ENCODE measurements at places on chromosomes 16 and 17.
A peak's percentile ranks its signal among the peaks of the same experiment; 100 is the strongest.

DNA sequence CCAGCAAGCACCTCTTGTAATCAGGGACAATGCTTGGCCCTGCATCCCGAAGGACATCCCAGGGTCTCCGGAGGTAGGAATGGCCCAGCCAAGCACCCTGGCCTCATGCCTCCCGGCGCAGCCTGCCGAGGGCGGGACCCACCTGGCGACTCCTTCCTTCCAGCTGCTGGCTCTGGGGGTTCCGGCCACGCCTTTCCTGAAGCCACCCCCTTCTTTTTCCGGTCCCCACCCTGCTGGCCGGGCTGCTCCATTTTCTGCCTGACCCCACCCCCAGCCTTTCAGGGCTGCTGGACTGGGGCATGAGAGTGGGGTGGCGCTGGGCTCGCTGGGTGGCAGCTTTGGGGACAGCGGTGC is 22.5 kb upstream of the CIBAR2 start:
- DNase-seq, result no peak

GRCh38 chr17:15650741-15651582 is 31.5 kb upstream of the FBXW10B start:
- DNase-seq, result no peak

DNA sequence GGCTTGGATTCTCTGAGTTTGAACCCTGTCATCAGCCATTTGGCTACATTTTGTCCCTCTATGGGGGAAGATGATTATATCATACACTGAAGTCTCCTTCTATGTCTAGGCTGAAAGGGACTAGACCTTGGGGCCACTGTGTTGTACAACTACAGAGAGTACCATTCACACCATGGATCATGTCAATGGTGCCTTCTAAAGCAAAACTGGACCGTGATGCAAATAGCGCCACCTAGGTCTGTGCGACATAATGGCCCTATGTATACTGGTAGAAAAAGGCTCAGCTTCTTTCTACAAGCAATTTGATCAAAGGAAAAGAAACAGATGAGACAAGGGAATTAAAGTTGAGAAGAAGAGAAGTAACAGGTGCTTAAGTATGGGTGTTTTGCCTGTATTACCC is 100.7 kb downstream of the LYRM1 start:
- DNase-seq, result peak; percentile 42

- DNase-seq, result no peak
These were observed 73.6 kb upstream of the HAS3 start for GRCh38 chr16:69031877-69032301.

DNA sequence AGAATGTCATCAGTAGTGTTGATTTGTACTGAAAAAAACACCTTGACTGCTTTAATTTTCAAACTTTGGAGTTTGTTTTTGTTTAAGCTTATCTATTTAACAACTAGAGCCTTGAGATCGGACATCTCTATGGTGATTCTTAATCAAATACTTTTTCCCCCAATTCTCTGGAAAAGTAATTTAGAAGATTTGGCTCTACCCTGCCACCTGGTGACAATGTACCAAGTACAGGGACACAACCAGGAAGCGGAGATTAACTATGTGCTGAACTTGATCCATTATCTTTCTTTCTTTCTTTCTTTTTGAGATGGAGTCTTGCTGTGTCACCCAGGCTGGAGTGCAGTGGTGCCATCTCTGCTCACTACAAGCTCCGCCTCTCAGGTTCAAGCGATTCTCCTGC is 30.8 kb downstream of the USP43 start:
- no peak for DNase-seq

DNA sequence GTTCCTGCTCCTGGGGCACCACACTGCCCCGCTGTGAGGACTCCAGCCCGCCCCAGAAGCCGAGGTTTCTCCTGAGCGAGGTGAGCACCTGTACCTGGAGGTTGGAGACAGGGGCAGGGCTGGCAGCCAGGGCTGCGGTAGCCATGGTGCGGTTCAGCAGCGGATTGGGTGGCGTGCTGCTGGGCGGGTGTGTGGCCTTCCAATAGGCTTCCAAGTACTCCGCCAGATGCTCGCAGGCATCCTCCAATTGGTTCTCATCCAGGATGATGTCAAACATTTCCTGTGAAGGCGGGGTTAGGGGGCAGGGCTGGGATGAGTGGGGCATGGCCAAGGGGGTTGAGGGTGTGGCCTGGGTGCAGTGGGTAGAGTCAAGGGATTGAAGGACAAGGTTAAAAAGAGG is 11.3 kb upstream of the ARL5C start:
- no peak for DNase-seq

GRCh38 chr16:398561-399339 is 1.8 kb downstream of the NME4 start:
- no peak for DNase-seq

GRCh38 chr17:66468241-66469087 is 166.1 kb downstream of the PRKCA start:
- peak; percentile 10 for DNase-seq

DNA sequence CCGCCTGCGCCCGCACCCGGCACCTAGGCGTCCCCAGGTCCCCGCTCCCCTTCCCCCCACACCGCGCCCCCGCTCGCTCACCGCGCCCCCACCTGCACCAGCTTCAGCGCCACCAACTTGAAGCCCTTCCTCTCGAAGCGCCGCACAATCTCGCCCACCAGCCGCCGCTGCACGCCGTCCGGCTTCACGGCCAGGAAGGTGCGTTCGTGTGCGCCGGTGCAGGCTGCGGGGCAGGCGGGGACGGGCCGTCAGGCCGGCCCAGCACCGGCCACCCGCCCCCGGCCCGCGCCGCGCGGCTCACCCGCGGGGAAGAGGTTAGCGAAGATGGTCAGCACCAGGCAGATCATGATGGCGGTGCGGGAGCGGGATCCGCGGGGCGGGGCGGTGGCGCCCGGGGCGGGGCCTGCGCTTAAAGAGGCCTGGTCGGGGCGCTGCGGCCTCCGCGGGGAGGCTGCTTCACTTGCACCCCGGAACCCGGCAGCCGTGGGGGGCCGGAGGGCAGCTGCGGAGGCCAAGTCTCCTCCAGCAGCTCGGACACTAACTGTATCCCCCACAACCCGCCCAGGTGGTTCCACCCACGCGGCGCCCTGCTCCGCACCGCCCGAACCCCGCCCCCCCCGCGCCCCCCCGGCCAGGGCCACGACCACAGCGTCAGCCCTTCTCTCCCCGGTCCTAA is at the start of gene NME3:
TSS of gene NME3 (minus strand) at position 356 of the 676 bp plus-strand sequence. CDS start at position 347, 9 bp downstream.
- DNase-seq, result peak; percentile 84

DNA sequence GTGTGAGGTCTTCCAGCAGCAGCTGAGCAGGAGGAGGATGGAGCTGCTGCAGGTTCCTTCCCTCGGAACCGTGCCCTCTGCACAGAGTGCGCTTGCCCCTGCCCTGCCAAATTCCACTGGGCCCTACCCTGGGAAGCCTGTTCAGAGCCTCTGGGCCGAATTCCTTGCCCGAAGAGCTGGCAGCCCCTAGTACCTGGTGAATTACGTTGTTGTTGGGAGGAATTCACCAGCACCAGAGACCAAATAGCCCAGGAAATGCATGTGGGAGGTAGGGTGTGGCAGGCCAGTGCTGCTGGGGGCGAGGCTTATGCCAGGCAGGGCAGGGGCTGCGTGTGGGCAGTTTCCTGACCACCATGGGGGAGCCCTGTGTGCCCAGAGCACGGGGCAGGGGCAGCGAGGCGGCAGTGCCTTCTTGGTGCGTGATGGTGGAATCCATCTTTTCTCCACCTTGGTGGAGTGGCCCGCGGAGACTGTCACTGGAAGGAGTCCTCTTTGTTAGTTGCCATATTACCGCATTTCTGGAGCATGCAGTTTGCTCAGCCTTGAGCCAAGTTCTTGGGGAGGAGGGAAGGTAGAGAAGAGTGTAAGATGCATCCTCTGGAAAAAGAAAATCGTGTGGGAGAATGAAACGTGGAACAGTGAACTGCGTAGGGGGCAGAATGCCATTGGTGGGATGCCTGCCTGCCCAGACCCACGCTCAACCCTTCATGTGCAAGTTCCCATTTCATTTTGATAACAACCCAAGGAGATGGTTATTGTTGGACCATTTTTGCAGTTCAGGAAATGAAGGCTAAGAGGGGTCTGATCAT is 2.3 kb downstream of the MRC2 start:
- no peak for DNase-seq

- no peak for DNase-seq
These were observed 45.8 kb upstream of the CBLN1 start for GRCh38 chr16:49327466-49327865.

DNA sequence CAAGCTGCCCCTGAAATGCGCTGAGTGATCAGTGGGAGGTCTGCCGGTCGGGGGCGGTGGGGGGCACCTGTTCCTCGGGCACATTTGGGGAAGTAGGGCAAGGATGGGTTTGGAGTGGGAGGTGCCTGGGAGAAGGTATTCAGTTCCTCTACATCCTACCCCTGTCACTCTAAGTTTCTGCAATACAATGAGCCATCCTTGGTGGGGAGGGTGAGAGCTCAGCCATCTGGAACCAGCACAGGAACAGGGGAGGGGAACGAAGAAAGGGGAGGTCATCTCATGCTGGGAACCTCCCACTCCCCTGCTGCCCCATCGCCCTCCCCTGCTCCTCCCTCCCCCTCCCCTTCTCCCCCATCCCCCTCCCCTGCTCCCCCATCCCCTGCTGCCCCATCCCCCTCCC is 4.2 kb downstream of the DPH1 start:
- DNase-seq, result no peak

- no peak for DNase-seq
These were observed 56.7 kb upstream of the NKD1 start for GRCh38 chr16:50491516-50491915.

DNA sequence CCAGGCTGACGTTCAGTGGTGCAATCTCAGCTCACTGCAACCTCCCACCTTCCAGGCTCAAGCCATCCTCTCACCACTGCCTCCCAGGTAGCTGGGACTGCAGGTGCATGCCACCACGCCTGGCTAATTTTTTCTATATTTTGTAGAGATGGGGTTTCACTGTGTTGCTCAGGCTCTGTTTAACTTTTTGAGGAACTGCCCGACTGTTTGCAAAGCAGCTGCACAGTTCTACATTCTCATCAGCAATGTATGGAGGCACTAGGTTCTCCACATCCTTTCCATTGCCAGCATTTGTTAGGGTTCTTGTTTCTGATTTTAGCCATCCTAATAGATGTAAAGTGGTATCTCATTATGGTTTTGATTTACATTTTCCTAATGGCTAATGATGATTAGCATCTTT is 9.4 kb downstream of the TNRC6A start:
- no peak for DNase-seq

DNA sequence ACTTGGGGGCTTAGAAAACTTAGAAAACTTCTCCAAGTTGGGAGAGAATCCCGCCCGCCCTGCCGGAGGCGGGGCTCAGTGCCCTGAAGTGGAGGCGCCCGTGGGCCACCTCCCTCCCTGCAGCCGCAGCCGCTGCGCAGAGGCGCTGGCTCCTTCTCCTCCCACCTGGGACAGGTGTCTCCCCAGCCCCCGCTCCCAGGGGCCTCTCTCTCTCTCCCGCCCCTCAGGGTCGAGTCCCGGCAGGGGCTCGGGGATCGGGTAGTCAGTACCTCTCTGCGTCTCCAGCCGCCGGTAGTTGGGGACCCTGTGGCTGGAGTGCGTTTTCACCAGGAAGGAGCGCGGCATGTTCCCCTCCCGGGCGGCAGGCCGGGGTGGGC is 257 bp downstream of the SNAI3 start:
- peak; percentile 84 for DNase-seq

DNA sequence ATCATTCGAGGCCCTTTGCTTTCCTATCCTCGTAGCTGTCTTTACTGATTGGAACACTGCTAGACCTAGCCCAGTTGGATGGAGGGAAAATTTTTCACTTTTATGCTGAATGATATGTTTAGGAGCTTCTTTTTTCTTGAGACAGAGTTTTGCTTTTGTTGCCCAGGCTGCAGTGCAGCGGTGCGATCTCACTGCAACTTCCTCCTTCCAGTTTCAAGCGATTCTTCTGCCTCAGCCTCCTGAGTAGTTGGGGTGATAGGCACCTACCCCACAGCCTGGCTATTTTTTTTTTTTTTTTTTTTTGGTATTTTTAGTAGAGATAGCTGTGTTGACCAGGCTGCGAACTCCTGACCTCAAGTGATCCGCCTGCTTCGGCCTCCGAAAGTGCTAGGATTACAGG is 17.3 kb upstream of the PSMC5 start:
- DNase-seq, result no peak

DNA sequence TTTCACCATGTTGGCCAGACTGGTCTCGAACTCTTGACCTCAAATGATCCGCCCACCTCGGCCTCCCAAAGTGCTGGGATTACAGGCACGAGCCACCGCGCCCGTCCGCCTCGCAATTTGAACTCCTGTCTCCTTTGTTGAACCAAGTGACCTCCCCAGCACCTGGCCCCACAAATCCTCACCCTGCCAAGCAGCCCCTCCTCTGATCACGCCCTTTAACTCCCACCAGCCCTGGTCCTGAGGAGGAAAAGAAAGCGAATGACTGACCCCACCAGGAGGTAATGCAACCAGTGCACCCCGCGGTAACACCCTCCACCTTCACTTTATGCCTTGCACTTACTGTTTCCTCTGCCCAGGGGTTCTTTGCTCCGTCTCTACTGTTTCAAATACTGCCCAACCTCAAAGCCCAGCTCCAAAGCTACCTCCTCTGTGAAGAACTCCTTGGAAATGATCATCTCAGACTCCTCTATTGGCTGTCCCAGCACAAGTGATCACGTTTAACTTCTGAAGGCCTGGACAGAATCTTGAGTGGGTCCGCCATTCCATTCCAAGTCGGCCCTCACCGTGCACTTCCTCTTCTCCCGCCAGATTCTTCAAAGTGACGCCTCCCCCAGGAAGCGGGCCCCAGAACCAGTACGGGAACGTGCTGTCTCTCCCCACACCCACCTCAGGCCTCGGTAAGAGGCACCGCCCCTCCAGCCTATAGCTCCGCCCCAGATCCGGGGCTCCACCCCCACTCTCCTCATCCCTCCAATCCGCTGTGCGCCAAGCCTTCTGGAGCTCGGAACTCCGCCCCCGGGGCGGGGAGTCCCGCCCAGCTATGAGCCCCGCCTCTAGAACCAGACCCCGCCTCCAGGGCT is 4.4 kb downstream of the CD19 start:
- peak; percentile 80 for DNase-seq

- DNase-seq, result no peak
These were observed 78.8 kb upstream of the DOC2B start for GRCh38 chr17:260031-260791.

DNA sequence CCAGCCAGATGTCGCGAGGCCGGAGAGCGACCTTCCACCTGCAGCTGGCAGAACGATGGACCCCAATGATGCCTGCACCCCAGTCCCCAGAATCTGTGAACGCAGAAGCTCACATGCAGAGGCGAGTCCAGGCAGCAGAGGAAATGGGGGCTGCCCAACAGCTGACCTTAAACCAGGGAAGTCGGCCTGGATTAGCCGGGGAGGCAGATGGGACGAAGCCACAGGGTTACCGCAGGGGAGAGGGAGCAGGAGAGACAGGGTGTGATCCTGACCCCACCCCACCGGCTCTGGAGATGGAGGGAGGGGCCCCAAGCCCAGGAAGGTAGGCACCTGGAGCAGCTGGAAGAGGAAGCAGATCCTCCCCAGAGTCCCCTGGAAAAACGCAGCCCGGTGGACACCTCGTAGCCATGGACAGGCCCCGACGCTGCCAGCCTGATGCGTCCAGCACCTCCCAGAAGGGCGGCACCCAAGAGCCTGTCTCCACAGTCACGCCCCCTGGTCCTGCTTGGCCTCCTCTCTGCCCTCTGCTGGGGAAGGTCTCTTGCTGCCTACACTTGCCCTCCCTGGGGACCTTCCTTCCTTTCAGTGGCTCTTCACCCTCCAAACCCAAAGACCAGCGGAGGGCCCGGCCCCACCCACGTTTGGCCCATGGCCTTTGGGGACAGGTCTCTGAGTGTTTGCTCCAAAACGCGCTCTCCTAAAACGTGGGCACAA is 37.3 kb downstream of the PIEZO1 start:
- DNase-seq, result peak; percentile 67

Measured in RPMI8226 (cell line).